ENCODE measurements at places on chromosomes 1 and 21.

GRCh38 chr1:7824701-7825100 is 28.2 kb downstream of the UTS2 start:
- no peak for DNase-seq

DNA sequence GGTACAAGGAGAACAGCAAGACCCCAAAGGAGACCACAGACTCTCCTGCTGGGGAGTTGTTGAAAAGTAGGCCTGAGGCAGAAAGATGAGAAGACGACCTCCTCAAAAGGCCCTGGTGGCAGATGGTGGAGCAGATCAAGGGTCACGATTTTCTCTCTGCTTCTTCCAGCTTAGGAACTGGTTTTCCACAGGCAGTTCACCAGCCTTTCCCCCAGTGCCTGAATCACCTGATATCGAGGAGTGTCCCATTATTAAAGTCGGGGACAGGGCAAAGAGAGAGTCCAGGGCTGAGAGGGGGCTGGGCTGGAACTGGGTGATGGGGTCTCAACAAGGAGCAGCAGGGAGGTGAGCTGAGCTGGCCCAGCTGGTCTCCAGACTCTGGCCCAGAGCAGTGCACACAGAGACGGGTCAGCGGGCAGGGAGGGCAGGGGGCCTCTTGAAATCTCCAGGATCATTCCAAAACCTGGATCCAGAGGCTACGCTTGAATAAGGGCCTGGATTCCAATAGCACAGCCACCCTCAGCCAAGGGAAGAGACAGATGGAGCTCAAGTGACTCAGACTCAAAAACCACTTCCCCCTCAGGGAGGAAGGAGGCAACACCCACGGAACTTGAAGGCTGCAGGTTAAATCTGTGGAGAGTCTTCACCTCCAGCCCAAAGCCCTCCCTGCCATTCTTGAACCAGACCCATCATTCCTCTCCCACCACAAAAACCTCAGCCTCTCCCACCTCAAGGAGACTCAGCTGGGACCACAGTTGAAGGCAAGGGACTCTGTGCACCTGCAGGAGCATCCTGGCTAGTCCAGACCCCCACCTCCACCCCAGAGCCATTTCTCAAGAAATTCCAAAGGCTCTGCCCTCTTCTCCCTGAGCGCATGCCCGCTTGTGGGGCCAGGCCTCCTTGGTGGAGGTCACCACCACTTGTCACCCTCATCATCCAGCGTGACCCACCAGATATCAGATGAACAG is at the start of gene S100A5:
S100A5 (minus strand) TSS at position 541 of the 968 bp plus-strand sequence. CDS start 743 bp downstream, outside the sequence.
- DNase-seq = no peak

- no peak for DNase-seq
Observed at GRCh38 chr1:154256686-154257085, 15.7 kb upstream of the HAX1 start.

DNA sequence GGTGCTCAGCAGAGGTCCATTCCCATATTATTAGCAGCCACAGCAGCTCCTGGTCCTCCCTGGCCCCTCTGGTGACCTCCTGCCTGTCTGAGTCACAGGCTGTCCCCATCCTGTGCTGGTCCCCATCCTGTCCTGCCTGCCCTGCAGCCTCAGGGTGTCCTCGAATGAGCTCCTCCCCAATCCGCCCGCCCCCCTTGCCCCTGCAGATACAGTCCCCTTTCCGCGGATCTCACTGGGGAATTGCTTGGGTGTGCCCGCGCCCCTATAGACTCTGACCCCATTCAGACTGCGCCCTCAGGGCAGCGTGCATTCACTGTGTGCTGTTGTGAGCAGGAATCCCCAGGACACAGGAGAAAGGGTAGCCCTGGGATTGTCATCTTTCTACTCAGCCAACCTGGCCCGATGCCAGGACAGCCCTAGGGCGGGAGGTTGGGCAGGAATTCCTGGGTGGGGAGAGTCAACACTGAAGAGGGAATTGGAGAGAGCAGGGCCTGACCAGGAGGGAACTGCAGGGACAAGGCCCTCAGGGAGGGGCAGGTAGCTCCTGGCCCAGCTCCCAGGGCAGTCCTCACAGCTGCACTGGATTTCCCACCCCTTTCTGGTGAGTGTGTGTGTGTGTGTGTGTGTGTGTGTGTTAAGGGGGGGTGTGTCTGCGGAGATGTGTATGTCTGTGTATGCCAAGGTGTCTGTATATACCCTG is 1.1 kb upstream of the GUCA2A start:
- no peak for DNase-seq

DNA sequence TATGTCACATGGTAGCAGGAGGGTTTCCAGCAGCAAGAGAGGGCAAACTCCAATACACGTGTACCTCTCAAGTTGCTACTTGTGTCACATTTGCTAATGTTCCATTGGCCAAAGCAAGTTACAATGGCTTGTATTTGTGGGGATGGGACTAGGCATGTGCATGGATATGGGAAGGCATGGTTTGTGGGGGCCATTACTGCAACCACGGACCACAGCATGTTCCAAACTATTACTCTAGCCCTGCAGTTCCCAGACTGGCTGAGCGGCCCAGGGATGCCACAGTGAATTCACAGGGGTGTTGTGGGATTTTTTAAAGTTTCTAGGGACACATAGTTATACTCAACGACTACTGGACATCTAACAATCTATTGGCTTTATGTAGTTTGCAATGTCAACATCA is 133.1 kb downstream of the GIPC2 start:
- no peak for DNase-seq

- no peak for DNase-seq
Observed at GRCh38 chr1:8107897-8108296, 81.8 kb upstream of the ERRFI1 start.

- DNase-seq = no peak
Observed at GRCh38 chr1:100989306-100990077, 36.1 kb downstream of the DPH5 start.

- no peak for DNase-seq
Observed at GRCh38 chr1:119472080-119472818, 34.8 kb upstream of the HSD3B1 start.

DNA sequence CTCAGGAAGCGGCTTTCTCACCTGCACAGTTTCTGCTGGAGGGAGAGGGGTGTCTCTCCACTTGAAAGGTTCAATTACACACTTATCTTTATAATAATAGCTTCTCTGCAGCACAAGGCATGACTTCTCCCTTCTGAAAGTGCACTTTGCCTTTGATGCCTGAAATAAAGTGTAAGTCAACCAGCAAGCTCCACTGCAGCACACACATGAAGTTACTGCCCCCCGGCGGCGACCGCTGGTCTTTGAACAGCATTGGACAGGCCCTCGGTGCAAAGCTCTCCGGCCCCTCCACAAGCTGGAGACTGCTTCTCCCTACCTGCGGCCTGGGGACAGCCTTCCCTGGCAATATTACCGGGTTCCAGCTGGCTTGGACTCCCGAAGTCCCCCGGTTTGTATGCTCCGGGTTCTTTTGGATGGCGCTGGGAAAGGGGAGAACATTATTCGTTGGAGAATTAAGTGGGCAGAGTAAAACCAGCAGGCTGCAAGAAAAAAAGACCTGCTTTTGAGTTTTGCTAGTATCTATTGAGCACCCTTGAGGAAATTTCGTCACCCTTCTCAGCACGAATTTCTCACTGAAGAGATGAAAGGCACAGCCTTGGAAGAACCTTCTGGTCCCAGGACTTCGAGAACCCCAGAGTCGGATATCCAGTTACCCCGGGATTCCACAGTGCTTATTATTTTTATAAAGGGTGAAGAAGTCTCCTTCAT is 11.8 kb downstream of the RCAN1 start:
- DNase-seq = peak; percentile 83
